ENCODE measurements at places on chromosomes 2 and 18.

DNA sequence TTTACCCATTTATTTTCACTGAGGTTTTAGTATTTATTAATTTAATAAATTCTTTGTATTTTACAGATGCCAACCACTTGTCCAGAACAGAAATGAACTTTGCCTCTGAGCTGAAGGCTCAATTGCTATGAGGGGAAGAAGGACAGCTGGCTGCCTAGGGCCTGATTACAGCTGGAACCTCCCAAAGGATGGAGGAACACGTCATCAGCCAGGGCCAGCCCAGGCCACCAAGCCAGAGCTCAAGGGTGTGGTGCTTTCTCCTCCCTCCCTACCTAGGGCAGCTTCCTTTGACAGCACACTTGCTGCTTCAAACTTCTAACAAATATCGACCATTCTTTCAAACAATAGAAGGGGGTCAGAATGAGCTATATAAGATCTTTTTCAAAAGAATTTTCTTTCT lies 19.7 kb upstream of the RIOK3 start:
- DNase-seq, result no peak

GRCh38 chr2:212721026-212721451 lies 182.4 kb upstream of the ERBB4 start:
- no peak for DNase-seq

- no peak for DNase-seq
Measured at GRCh38 chr2:211241891-211242290, 685.5 kb downstream of the CPS1 start.

- peak; percentile 34 for DNase-seq
Measured at GRCh38 chr2:241017228-241017940, 19.0 kb downstream of the SNED1 start.

GRCh38 chr2:8009010-8009597 lies 672.8 kb upstream of the ID2 start:
- DNase-seq, result no peak

GRCh38 chr18:55018602-55019001 lies 59.3 kb upstream of the CCDC68 start:
- no peak for DNase-seq

- DNase-seq, result no peak
Measured at GRCh38 chr18:63617915-63618234, 26.2 kb downstream of the SERPINB4 start.

GRCh38 chr18:13221869-13222855 lies 3.6 kb downstream of the LDLRAD4 start:
- no peak for DNase-seq

- DNase-seq, result peak; percentile 44
Measured at GRCh38 chr2:95347681-95348608, 50.8 kb downstream of the KCNIP3 start.

GRCh38 chr2:54597153-54597848 lies 126.2 kb upstream of the EML6 start:
- no peak for DNase-seq

DNA sequence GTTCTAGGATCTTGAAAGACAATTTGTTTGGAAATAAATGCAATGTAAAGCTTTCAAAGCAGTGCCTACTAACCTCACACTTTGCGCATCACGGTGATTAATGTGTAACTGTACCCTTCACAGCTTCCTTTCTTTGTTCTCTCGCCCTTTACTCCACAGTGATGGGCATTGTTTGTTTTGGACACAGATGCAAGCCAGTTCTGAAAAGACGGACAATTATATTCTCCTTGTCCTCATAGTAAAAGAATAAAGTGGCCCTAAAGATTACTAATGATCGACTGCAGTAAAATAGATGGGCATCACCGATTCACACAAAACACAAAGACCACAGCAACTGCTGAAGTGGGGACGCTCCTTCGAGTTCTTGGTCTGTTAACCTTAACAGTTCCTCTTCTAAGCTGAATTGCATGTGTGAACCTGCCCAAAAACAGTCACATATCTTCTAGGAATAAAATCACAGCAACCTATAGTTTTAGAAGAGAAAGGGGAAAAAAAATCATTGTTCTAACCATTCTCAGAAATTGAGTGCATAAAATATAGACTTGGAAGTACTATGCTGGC lies 7.7 kb downstream of the L3MBTL4 start:
- no peak for DNase-seq

DNA sequence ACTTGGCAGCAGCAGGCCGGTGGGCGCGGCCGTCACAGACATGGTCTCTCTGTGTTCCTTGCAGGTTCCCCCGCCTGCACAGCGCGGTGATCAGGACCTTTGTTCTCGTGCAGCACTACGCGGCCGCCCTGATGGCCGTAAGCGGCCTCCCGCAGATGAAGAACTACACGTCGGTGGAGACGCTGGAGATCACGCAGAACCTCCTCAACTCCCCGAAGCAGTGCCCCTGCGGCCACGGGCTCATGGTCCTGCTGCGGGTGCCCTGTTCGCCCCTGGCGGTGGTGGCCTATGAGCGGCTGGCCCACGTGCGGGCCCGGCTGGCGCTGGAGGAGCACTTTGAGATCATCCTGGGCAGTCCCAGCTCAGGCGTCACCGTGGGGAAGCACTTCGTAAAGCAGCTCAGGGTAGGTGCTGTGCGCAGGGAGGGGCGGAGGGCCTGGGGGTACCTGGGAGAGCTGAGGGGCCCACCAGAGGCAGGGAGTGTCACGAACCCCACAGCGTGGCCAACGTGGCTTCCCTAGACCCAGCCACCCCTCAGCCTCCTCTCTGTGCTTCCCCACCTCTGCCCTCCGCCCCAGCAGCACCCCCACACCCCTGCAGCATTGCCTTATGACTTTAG lies 59.3 kb downstream of the NTSR2 start:
- no peak for DNase-seq

DNA sequence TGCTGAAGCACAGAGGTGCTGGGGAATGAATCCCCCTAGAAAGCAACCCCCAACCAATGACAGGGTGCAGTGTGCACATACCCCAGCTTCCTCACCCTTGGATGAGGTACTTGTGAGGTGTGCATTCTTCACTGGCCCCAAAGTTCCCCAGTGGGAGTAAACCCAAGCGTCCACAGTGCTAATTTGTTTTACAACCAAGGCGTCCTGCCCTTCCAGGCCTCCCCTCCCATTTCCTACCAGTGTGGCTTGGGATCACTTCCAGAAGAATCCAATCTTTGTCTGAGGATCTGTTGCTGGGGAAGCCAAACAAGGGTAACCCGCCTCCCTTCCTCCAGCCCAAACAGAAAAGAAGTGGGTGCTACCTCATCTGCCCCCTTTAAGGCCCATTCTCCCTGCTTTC lies 40.3 kb upstream of the TEX51 start:
- DNase-seq, result no peak

Data from activated CD8-positive, alpha-beta memory T cell treated with anti-CD3 and anti-CD28 coated beads, Interleukin-2, amount 50 U/mL, for 48 hours (primary cell).